ENCODE measurements at places on chromosomes 5 and 9.

DNA sequence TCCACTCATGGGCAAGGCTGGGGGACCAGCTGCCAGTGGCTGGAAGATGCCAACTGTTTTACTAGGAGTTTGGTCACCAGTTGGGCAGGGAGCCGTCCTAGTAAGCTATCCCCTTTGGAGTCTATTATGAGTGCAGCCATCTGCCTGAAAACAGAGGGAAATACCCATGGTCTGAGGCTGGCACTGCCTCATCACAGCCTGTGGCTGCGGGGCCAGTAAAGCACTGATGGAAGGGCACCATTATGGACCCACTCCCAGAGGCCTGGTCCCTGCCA lies 187.2 kb upstream of the PANK3 start:
- DNase-seq, result no peak

DNA sequence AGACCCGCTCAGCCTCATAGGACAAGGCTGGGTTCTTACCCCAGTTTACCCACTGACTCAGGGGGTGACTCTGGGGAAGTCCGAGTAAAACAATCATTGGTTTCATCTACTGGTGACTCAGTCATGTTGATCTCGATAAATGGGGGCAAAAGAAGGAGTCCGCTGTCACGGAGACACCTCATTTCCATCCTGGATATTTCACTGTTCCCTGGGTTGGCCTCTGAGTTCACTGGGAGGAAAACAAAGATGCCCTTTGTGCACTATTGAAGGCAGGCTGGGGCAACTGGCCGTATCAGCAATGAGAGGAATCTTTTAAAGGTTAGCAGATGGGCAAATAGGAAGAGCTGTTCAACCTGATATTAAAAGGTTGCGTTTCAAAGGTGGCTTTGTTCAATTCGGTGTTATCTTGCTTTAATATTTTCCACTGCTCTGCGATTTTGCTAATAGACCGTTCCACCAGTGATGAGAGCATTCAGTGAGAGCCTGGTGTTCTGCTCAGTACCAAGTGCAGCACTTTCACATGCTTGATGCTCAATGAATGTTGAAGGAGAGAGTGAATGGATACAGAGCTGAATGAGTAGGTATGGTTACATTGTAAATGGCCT lies 110.2 kb upstream of the EGFLAM start:
- DNase-seq, result no peak

DNA sequence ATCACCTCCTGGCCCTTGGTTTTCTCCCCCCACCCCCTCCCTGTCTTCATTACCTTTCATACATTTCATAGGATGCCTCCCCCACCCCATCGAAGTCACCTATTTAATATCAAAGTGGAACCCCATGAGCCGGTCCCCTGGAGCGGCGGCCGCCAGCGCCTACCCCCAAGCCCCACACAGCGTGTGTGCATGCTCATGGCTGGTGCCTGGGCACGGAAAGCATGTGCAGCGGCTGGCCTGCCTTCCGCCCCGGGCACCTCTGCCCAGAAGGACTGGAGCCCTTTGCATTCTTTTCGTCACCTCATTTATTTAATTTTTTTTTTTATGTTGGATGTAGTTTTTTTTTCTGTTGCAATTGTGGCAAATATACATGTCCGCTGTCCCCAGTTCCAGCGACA lies 116.2 kb downstream of the WNK2 start:
- no peak for DNase-seq

GRCh38 chr9:29241320-29241719 lies 1668.0 kb upstream of the C9orf72 start:
- DNase-seq, result no peak

DNA sequence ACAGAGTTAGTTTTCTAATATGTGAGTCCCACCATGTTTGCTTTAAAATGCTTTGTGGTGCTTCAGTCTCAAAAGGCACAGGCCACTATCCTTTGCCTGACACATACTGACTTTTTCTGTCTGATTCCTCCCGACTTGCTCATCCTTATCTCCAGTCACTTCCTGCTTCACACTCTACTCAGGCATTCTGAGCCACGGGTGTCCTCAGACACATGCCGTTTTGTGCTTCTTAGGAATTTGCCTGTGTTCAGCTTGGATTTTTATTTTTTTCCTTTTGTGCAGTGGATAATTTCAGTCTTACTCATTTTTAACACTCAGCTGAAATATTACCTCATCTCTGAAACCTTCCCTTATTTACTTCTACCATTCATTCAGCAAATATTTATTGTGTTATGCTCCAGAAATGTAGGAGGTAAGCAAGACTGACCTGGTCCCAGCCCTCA lies 54.1 kb downstream of the MAN2A1 start:
- no peak for DNase-seq

GRCh38 chr9:125998837-125999503 lies 251.8 kb downstream of the PBX3 start:
- no peak for DNase-seq

- no peak for DNase-seq
These were observed 216.2 kb upstream of the ACTBL2 start for GRCh38 chr5:57698802-57699201.

Data from stimulated activated CD8-positive, alpha-beta memory T cell treated with anti-CD3 and anti-CD28 coated beads, Interleukin-15, amount 100 ng/mL, for 4 hours (primary cell).